ENCODE measurements at places on chromosomes 2 and 18.

DNA sequence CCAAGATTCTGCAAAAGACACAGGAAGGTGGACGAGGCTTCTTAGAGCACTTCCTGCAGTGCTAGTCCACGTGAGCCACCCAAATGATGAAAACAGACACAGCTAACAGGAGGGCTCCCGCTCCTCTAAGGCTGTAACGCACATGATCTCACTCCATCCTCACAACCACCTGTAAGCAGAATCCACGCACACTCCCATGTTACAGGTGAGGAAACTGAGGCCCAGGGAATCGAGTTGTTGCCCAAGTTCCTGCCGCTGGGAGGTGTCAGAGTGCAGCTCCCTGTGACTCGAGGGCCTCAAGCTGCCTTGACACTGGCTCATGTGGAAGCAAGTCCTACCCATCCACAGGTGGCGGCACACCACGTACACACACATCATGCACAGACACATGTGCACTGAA, 4.4 kb downstream of the DNMT3A start:
- no peak for DNase-seq

- no peak for DNase-seq
These were observed 88.2 kb downstream of the LRATD1 start for GRCh38 chr2:14720739-14721138.

- no peak for DNase-seq
These were observed 5.6 kb downstream of the MERTK start for GRCh38 chr2:111903930-111904439.

GRCh38 chr2:179124282-179124681, 74.3 kb upstream of the CCDC141 start:
- DNase-seq, result no peak

GRCh38 chr2:98936353-98937351, 627 bp upstream of the CRACDL start:
- no peak for DNase-seq

DNA sequence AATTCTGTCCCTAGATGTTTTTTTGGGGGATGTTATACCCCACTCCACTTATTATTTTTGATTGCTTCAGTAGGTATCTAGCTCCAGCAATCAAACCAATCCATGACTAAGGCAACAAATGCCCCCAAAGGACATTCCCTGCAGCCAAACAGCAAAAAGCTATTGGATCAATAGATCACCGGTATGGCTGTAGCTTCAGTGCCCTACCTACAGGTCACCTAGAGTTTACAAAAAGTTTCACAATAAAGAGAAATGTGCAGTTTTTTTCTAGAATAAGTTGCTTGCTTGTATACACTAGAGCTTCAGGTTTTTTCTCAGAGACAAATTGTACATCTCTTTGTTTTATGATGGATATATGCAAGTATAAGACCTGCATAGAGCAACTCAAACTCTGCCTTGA, 27.7 kb downstream of the PDE11A start:
- DNase-seq, result no peak

- DNase-seq, result no peak
These were observed 4.4 kb upstream of the RMC1 start for GRCh38 chr18:23498877-23499276.

- no peak for DNase-seq
These were observed 152.7 kb downstream of the UBR3 start for GRCh38 chr2:169980001-169980400.

- DNase-seq, result no peak
These were observed 3.2 kb downstream of the EMX1 start for GRCh38 chr2:72920318-72921087.

- DNase-seq, result no peak
These were observed 12.9 kb downstream of the NPAS2 start for GRCh38 chr2:100832885-100833284.

DNA sequence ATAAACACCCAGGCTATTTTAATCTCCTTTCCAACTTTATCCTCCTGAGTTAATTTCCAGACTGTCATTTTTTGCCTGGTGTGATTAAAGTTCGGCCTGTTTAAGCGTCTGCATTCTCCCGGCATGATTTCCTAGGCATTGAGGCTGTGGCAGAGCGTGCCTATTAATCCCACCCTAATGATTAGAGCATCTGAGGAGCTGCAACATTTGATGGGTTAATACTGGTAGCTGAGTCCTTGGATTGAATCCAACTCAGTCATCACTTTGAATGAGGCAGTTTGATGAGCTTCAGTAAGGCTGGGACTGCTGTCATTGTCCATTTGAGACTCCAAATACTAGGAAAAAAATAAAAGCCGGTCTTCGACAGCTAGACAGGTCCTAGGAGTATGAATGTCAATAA, 882.5 kb downstream of the SLC4A3 start:
- DNase-seq, result no peak

DNA sequence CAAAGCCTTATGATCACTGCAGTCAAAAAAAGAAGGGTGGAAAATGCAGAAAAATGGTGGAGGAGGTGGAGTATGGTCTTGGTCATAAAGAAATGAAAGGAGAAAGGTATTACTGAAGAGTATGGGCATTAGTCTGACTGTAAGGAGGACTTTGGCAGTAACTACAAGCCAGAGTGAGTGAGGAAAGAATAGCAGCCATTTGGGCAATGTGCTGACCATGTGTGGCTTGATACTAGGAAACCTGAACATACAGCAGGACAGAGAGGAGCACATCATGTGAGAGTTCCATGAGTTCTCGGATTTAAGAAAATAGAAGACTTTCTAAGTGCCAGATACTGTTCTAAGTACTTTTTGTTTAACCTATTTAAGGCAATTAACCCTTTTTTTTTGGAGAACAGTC, 8.5 kb downstream of the DTNA start:
- no peak for DNase-seq

DNA sequence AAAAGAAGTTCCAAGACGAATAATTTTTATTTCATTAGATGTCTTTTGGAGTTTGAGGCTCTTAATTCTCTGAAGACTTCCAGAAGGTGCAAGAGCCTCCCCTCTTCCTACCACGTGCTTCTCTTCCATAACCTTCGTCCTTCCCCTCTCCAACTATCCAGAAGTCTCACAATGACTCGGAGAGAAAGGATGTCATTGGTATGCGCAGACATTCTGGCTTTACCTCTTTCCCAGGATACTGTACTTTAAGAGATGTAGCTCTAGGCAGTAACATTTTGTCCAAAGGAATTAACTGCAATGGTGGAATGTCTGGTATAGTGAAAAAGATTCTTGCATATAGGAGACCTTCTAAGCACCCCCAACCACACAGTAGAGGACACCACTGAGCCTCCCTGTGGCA, 249.0 kb upstream of the OSR1 start:
- no peak for DNase-seq

DNA sequence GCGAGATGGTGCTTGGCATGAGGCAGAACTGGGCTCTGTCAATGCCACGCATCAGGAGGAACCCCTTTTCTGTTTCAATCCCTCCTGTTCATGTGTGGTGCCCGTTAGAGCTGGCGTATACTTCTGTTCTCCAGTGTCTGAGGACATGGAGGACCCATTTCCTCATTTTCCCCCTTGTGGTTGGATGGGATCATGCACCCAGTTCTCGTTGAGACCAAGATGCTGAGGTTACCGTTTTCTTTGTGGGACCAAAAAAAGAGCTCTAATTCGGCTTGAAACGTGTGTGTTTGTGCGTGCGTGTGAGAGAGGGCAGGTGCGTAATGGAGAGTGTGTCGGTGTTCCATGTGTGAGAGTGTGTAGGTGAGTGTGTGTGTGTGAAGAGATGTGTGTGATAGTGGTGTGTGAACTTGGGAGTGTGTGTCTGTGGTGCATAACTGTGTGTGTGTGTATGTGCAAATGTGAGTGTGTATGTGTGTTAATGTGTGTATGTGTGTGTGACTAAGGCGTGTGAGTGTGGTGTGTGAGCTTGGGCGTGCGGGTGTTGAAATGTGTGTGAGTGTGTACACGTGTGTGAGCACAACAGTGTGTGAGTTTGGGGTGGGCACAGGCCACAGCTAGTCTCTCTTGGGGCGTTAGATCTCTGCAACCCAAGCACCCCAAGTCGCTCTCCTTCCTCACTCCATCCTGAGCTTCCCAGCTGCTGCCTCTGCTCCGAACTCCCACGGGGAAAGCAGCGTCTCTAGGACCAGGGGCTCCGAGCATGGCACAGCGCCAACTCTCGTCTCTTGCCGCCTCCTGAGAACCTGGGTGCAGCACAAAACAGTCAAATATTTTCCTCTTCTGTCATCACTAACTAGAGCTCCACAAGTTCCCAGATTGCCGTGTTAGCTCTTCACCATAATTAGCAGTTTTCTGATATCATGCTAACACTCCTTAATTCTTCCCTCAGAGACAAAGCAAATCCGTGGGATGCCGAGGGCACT, 75.8 kb downstream of the LONRF2 start:
- no peak for DNase-seq

- DNase-seq, result no peak
These were observed 69.4 kb downstream of the PXDN start for GRCh38 chr2:1674766-1675397.

DNA sequence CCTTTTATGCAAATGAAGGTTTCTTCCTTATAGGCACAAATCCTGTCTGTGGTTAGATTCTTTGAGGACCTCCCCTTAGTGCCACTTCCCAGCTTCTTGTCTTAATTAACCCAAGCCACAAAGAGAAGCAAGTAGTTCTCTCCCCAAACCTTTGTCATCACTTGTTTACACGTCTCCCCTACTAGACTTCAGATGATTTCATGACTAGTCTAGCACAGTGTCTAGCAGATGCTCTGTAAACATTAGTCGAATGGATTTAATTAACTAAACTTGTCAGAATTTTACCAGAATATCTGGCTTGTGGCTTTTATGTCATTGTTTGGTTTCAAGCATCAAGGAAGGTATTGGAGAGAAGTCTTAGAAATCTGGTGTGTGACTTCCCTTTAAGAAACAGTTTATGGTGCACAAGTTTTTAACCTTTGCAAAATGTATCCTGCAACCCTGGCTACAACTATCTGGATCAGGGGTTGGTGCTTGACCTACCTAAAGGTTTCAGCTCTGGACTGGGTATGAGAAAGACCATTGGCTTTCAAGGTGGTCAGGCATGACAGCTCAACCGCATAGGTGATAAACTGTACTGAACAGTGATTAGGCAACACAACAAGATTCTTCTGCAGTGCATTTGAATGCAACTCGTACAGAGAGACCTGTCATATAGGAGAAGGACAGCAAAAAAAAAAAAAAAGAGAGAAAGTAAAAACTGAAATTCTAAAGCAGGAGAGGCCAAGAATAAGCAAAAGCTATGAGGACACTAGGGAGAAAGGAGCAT, 93.2 kb upstream of the CCDC150 start:
- no peak for DNase-seq

DNA sequence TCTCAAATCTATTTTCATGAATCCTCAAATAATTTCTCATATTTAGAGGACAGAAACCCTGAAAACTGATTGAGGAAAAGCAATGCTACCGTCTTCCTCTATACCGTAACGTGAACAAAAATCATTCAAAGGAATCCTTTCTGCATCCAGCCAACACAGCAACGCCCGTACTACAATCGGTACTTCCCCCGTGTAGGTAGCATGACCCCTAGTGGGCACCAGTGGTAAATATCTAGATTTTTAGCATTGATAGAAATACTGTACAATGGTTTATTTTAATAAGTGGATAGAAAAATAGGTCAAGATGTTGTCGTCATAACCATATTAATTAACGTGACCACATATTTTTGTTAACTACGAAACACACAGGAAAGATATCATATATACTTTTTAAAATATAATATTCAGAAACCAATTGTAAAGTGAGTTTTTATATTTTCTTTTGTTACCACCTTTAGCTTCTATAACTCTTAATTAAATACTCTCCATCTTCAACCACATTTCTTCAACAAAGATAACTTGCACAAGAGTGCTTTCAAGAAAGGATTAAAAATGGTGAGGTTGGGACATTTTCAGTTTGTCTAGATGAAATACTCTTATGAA, 194.1 kb downstream of the SS18 start:
- no peak for DNase-seq

DNA sequence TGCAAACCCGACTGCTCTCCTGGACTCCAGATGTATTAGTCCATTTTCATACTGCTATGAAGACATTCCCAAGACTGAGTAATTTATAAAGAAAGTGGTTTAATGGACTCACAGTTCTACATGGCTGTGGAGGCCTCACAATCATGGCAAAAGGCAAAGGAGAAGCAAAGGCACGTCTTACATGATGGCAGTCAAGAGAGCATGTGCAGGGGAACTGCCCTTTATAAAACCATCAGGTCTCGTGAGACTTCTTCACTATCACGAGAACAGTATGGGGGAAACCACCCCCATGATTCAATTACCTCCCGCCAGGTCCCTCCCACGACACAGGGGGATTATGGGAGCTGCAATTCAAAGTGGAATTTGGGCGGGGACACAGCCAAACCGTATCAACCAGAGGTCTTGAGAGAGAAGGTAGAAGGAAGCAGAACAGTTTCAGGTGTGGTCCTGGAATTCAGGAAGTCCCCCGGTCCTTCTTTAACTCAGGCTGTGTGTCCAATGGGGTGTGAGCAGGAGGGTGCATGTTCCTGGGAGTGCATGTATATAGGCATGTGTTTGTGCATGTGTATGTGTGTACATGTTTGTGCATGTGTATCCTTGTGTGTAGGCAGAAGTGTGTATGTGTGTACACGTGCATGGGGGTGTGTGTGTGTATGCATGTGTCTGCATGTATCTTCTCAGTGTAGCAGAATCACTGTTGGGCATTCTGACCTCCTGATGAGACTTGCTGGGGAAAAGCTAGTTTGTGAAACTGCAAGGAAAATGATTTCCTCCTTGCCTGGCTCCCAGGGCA, 46.2 kb downstream of the GREB1 start:
- no peak for DNase-seq

DNA sequence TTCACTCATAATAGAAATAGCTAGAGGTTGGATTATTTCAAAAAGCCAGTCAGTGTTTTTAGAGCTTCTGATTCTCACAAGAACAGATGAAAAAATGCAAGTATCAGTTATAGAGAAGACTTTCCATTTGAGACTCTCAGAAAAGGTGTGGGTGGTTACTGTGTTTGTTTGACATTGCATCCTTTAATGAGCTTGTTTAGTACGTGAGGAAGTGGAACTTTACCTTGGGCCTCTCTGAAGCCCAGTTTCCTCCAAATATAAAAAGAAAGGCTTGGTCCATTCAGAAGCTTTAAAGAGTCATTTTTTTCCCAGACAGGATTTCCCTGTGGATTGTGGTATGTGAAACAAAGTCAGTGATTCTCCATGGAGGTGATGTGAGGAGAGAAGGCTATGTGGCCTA, 89.9 kb upstream of the RANBP2 start:
- DNase-seq, result no peak

DNA sequence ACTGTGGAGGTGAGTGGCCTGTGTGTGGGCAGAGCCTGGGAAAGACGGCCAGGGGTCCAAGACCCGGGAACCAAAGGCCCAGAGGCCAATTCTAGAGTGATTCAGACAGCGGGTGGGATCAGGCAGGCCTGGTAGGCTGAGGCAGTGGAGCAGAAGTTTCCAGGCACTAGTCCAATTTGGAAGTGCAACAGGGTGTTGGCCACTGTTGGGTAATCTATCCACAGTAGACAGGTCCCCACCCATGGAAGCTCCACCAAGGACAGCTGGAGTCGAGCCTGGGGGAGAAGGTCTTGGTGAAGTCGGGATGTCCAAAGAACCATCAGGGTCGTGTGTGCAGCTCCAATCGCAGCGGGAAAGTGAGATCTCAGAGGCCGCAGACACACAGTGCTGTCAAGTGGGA, 125.8 kb upstream of the COPS8 start:
- no peak for DNase-seq
